ENCODE measurements at places on chromosomes 6 and 20. TPM values are rescaled to one million over a fixed set of nuclear protein-coding genes. Genes with fewer than 3 reads are reported as not detected.

DNA sequence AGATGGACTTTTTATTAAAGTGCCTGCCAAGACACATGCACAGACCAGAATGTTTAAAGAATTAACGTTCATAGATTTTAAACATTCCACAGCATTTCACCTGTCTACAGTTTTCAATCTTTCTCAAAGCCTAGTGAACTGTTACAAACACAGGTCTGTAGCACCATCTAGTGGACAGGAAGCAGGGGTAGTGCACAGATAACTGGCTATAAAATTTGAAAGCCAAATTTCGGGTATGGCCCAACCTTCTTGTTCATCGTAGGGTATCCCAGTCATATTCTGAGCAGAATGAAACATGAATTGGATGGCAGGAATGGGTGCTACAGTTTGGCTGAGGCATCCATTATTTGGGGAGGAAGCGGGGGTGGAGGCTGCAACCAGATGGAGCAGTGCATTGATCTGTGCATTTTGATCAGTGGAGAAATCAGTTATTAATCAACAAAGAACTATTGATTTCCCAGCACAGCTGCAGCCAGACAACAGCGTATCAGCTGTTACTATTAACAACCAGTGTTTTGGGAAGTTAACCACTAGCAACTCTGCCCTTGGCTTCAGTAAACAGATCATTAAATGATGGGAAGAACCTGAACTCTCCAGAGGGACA, 56.1 kb upstream of the B3GAT2 start:
- H3K27me3 ChIP-seq: no peaks in the 10 kb centered on the region
- H3K4me3 ChIP-seq: no peak overlapping the region
- H3K4me1 ChIP-seq: no peaks in the 10 kb centered on the region
- H3K27ac ChIP-seq: no peak overlapping the region
- DNase-seq: peak; percentile 50

DNA sequence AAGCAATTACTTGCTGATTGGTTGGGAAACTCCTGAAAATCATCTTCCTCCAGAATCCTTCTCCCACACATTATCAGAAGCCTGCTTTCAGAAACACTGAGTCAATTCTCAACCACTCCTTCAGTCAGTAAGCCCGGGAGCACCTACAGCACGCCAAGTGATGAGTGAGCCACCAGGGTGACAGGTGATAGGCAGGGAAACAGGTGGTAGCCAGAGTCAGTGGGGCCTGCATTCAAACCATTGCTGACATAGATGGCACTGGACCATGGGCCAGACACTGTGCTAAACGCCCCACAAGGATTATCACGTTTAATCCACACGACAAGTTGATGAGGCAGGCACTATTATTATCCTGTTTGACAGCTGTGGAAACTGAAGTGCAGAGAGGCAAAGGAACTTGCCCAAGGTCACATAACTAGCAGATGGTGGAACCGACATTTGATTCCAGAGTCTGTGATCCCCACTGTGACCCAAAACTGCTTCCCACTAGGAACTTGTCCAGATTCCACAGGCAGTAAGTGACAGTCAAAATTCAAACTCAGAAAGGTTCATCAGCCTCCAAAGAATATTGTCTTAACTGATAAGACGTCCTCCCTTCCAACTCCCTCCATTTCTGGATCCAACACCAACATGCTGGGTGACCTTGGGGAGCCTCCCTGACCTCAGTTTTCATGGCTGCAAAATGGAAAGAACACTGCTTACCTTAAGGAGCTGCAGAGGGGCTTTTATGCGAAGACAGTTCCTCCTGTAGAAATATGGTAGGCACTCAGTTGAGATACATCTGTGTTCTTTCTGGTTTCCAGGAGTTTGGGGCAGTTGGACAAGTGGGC, 23.9 kb upstream of the TOP1 start:
- no peaks in the 10 kb centered on the region for H3K27me3 ChIP-seq
- H3K36me3 ChIP-seq: no peaks in the 10 kb centered on the region
- DNase-seq: no peak
- H3K4me1 ChIP-seq: peaks cover 44% of the 10 kb centered on the region
- H3K4me3 ChIP-seq: no peak overlapping the region

DNA sequence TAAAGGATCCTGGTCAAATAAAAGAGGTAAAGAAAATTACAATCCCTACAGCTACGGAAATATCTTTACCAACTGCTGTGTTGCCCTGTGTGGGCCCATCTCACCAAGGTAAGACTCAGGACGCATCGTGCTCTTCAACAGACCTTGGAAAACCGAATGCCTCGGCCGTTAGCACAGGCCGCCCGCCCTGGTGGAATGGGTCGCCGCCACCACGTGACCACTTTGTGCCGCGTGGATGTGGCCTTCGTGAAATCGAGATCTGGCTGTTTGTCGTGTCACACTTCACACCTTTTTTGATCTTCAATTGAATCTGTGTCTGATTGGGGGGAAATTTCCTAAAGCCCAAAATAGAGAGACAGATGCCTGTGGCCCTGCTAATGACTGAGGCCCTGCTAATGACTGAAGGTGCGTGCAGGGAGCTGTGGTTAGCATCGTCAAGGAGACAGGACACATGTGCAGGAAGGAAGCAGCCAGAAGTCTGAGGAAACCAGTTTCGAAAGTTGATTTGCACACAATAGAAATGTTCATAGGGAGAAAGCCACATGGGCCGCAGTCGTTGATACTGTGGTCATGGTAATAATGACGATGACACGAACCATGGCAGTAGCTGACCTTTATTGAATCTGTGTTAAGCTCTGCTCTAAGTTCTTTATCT, 175.7 kb upstream of the SNX9 start:
- H3K4me3 ChIP-seq: no peak overlapping the region
- DNase-seq: no peak
- H3K4me1 ChIP-seq: no peaks in the 10 kb centered on the region
- no peaks in the 10 kb centered on the region for H3K27me3 ChIP-seq
- no peak overlapping the region for H3K27ac ChIP-seq

DNA sequence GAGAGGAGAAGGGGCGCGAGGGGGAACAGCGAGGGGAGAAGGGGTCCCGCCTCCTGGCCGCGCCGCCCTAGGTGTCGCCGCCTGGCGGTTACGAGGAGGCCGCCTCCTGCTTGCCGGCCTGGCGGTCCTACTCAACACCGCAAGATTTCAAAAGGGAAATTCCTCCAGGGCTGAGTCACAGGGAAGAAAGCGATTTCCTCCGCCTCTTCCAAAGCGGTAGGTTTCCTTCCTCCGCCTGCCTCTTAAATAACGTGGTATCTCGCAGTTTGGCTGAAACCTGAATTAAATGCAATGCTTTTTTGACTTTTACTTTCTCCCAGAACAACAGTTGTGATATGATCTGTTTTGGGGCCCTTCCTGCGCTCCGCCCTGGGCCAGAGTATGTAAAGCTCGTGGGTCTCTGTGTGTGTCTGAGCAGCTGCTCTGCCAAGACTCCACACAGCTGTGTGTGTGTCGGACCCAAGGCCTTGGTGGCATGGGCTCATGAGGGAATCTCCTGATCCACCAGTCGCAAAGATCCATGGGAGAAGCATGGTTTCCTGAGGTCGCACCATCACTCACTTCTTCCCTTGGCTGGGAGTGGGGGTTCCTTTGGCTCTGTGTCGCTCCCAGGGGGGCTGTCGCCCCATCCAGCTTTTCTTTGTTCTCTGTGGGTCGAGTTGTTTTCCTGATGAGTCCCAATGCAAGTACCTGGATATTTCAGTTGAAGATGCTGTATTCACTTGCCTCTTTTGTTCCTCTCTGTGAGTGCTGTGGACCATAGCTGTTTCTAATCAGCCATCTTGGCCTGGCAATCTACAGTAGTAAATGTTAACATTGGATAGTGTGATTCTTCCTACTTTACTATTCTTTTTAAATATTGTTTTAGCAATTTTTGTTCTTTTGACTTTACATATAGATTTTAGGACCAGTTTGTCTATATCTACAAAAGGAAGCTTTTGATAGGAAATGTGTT, 31.6 kb upstream of the NOTCH4 start:
- no peak for DNase-seq
- H3K36me3 ChIP-seq: no peaks in the 10 kb centered on the region
- H3K27me3 ChIP-seq: no peaks in the 10 kb centered on the region
- H3K27ac ChIP-seq: no peak overlapping the region

- no peaks in the 10 kb centered on the region for H3K36me3 ChIP-seq
- H3K27ac ChIP-seq: peak overlapping the region; percentile 21
- peak overlapping the region; percentile 77 for H3K4me3 ChIP-seq
- no peaks in the 10 kb centered on the region for H3K27me3 ChIP-seq
- H3K4me1 ChIP-seq: peaks cover 66% of the 10 kb centered on the region
Observed at GRCh38 chr20:25057234-25058050, 497 bp downstream of the ACSS1 start.

DNA sequence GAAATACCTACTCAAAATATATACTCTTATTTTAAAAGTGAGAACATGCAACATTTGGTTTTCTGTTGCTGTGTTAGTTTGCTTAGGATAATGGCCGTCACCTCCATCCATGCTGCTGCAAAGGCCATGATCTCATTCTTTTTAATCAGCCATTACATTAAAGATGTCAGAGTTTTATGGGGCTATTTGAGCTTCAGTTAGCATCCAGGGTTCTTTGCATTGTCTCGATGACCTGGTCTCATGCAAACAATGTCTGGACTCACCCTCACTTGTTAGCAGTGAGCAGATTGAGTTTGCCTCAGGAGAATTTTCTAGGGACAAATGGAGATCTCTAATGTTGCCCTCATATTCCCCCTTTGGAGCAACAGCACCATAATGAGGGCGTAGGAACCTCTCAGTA, 458.7 kb upstream of the AGPAT4 start:
- no peaks in the 10 kb centered on the region for H3K27me3 ChIP-seq
- H3K27ac ChIP-seq: no peak overlapping the region
- H3K4me1 ChIP-seq: no peaks in the 10 kb centered on the region
- no peak for DNase-seq
- no peaks in the 10 kb centered on the region for H3K36me3 ChIP-seq

SLC17A1 gene
- not detected for total RNA-seq

KCNQ5 gene
- 0.07 TPM for total RNA-seq

EDN3 gene
- total RNA-seq: 41.8 TPM

HLA-DRB5 gene
- not detected for total RNA-seq

Data from Caco-2 (cell line).